ENCODE measurements at places on chromosomes 1 and 21.

DNA sequence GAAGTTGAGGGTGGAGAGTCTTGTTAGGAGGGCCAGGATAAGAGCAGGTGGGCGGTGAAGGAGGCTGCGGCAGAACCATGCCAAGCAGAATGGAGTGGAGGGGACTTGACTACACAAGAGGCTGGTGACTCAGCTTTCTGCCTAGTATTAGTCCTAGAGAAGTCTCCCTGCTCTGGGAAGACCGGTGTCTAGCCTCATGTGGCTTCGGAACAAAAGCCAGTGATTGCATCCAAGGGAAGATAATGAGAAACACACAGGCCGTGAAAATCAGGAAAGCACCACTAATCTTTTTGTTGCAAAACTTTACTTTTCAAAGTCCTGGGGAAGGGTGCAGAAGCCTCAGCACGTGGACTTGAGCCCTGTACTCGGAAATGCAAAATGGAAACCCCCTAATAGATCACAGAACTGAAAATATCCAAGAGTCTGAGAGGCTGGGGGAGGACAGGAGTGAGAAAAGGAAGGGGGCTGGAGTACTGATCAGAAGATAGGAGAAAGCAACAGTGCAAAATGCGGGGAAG lies 31.4 kb downstream of the DDR2 start:
- no peak for DNase-seq

DNA sequence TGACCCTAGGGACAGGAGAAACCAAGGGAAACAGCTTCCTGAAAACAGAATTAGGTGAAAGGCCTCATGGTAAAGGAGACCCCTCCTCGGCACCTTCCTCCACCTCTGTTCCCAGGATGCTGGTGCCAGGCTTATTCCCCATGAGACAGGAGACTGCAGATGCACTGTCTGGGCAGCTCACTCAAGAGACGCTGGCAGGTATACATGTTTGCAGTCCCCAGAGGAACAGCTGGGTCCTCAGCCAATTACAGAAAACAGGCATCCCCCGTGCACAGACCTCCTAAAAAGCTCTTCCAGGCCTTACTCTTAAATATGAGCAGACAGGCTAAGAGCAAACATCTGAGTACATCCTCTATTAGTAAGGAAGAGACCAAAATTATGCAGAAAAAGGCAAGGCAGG lies 6.5 kb downstream of the CCSAP start:
- DNase-seq, result no peak

GRCh38 chr1:21664806-21665588 lies 4.2 kb downstream of the RAP1GAP start:
- DNase-seq, result no peak

DNA sequence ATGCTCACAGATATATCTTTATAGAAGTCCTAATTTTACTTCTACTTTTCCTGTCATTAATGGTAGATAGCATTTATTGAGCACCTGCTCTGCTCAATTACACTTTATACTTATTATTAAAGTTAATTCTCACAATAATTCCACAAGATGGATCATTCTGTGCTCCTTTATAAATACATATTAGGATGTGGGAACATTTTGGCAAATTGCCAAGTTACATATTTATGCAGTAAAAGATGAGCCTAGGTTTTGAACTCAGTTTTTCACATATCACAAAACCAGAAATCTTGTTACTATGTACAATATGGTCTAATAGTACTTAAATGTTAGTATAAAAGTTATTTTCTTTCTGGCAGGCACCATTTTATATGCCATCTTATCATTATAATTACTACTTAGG lies 895.0 kb upstream of the B3GALT2 start:
- no peak for DNase-seq

DNA sequence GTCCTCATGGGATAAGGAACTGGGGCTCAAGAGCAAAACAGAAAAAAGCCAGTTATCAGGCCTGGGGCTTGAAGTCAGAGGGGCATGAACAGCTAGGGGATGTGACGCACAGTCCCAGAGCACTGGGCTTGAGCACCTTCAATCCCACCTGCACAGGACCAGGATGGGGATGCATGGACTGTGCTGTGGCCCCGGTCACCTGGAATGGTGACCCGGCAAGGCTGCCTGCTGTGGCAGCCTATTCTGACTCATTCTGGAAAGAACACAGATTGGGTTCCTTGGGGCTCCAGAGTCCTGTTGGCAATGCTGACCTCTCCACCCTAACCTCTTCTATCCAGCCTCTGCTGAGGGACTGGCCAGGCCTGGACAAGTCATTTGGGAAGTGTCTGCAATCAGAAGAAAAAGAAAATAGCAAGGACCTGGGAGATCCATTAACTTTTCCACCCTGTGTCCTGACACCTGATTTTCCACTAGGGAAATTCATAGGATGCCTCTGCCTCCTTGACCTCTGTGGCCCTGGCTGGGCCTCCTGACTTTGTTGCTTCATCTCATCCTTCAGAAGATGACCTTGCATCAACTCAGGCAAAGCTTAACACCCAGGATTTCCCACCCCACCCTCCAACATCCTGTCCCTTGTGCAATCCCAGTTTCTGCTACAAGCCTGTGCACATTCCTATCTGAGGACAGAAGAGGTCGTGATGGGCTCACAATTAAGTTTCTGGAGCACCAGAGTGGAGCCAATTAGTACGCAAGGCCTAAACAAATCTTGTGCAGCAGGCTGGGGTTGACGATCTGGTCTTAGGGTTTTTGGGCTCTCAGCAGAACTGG lies 17.9 kb upstream of the FMOD start:
- no peak for DNase-seq

DNA sequence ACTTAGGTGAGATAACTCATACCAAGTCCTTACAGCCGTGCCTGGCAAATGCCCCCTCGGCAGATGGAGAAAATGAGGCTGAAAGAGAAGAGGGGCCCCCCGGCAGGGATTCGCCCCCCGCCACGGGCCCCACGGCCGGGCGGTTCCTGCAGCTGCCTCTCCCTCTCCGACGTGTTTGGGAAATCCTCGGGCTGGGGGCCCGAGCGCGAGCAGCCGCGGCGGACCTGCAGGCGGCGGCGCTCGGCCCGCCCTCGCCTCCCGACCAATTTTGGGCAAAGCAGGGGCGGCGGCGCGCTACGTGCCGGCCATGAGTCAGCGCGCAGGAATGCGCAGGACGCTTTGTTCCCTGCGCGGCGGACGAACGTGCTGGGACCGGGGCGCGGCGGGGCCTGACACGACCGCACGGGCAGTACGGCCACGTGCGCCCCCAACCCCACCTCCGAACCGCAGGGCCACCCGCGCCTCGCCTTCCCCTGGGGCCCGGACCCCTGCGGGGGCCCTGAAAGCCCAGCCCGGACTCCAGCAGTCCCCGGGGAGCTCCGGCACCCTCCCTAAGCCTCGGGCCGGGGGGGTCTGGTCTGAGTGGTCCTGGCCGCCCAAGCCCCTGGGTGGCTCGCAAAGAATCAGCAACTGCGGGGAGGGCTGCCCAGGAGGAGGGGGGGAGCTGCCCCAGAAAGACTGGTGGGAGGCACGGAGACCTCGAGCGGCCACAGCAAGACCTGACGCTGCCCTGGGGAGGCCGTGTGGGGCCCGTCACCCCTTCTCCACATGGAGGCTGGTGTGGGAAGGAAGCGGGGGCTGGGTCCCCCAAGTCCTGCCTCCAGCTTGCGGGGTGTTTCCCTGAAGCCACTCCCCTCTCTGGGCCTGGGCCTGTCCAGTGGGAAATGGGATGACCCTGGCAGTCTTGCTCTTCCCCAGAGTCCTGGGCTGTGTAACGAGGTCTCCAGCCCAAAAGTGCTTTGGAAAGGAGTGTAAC lies 11.9 kb upstream of the EDN2 start:
- DNase-seq, result no peak

- DNase-seq, result no peak
Measured at GRCh38 chr1:30219675-30220074, 503.7 kb downstream of the MATN1 start.

DNA sequence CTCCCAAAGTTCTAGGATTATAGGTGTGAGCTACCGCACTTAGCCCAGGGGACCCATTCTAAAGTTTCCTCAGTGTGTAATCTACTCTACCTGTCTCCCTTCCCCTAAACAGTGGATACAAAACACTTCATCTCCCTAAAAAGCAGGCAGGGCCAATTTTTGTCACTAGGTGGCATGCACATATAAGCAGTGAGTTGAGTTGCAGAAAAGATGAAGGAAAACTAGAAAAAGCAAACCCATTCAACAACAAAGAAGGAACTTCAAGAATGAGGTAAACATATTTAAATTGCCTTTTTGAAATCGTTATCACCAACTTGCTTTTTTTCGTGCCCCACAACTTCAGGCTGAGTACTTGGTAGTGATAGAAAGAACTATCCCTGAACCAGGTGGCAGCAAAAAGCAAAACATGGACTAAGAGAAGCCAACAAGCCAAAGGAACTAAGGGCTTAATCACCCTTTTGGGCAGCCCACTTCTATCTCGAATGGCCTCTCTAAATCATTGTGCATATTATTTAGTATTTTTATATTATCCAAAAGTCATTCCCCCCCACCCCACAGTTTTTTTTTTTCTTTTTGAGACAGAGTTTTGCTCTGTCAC lies 19.7 kb upstream of the ALDH9A1 start:
- peak; percentile 17 for DNase-seq

DNA sequence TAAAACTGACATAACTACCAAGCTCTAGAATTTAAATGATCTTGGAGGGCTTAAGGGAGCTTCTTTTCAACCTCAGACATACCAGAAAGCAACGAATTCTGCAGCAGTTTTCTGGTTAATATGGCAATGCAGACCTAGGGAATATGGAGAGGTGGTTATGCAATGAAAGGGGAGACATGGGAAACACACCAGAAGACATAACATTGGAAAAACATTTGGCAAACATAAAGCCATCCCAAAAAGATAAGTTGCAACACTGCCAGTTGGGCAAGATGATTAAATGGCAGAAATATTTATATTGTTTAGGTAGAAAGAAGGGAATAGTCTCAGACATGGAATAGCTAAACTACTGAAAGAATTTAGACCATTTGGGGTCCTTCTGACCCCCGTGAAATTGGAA lies 104.5 kb downstream of the KCNJ6 start:
- no peak for DNase-seq

Measured in naive thymus-derived CD8-positive, alpha-beta T cell (primary cell).